Effector memory CD4-positive, alpha-beta T cell (primary cell): ENCODE measurements at places on chromosomes 6 and 20.
A peak's percentile ranks its signal among the peaks of the same experiment; 100 is the strongest.

- H3K27ac ChIP-seq: no peak overlapping the region
- H3K4me1 ChIP-seq: no peaks in the 10 kb centered on the region
- no peak overlapping the region for H3K4me3 ChIP-seq
- no peak for DNase-seq
- no peaks in the 10 kb centered on the region for H3K36me3 ChIP-seq
Observed at GRCh38 chr6:3423439-3424184, 33.2 kb downstream of the SLC22A23 start.

GRCh38 chr6:10976571-10976970 lies 67.5 kb downstream of the ELOVL2 start:
- H3K27ac ChIP-seq: no peak overlapping the region
- no peaks in the 10 kb centered on the region for H3K36me3 ChIP-seq
- no peaks in the 10 kb centered on the region for H3K27me3 ChIP-seq
- DNase-seq: no peak
- no peaks in the 10 kb centered on the region for H3K4me1 ChIP-seq

DNA sequence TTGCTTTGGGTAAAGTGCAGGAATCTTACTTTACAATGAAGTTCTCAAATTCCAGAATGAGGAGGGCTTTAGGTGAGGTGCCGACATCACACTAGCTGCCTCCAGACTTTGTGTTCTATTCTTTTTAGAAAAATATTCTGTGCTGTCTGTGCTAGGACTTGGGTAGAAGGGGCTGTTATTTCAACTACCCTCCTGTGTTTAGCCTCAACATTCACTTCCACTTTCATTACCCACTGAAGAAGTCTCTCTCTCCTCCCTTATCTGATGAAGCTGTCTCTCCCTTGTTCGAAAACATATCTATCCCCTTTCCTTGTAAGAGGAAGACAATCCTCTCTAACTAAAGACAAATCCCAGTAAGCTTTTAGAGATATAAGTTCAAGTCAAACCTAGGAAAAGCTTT lies 25.0 kb upstream of the BRPF3 start:
- H3K4me1 ChIP-seq: no peaks in the 10 kb centered on the region
- no peaks in the 10 kb centered on the region for H3K27me3 ChIP-seq
- no peak overlapping the region for H3K4me3 ChIP-seq

GRCh38 chr6:97958134-97958533 lies 675.1 kb upstream of the MMS22L start:
- no peaks in the 10 kb centered on the region for H3K27me3 ChIP-seq
- H3K36me3 ChIP-seq: no peaks in the 10 kb centered on the region
- H3K4me3 ChIP-seq: no peak overlapping the region
- DNase-seq: no peak

DNA sequence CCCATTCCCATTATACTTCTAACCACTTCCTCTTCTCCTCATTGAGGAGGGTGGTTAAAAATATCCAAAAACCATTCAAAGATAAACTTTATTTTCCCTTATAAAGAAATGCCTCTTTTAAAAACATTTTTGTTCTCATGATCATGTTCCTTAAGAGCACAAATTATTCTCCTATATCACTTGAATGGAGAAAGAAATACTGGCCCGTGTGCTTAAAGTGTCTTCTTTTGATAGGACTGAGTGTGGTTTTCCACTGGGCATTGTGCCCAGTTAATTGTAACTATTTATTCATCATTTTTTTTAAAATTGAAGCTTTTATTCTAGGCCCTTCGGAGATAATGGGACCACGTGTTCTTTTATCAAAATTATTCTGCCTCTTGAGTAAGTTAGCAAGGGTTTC lies 871.5 kb downstream of the QKI start:
- H3K27ac ChIP-seq: no peak overlapping the region
- H3K4me3 ChIP-seq: no peak overlapping the region
- no peaks in the 10 kb centered on the region for H3K36me3 ChIP-seq
- no peak for DNase-seq
- H3K4me1 ChIP-seq: no peaks in the 10 kb centered on the region

DNA sequence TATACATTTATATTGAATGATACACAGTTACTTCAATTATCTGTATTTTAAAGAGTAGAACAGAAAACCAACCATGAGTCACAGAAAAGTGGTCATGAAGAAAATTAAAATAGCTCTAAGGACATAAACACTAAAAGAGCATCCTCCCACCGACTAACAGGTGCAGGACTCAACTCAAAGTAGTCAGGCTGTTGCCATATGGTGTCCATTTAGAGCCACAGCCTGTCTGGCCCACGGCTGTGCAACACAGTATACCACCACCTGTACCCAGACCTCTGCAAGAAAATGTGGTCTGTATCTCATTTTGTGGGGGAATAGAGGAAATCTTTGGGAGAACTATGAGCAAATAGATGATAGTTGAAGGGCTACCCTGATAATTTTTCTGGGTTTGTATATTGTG lies 449.8 kb upstream of the RNF217 start:
- no peak for DNase-seq
- H3K27me3 ChIP-seq: no peaks in the 10 kb centered on the region
- no peak overlapping the region for H3K4me3 ChIP-seq

GRCh38 chr6:114824409-114824808 lies 481.6 kb upstream of the HS3ST5 start:
- H3K4me3 ChIP-seq: no peak overlapping the region
- H3K36me3 ChIP-seq: no peaks in the 10 kb centered on the region

GRCh38 chr6:158715330-158716311 lies 65.8 kb downstream of the SYTL3 start:
- H3K36me3 ChIP-seq: peaks cover 14% of the 10 kb centered on the region
- no peak for DNase-seq
- no peaks in the 10 kb centered on the region for H3K27me3 ChIP-seq
- H3K27ac ChIP-seq: no peak overlapping the region

GRCh38 chr6:43968110-43968965 lies 158.9 kb downstream of the MRPL14 start:
- H3K4me1 ChIP-seq: no peaks in the 10 kb centered on the region
- no peak for DNase-seq
- H3K4me3 ChIP-seq: no peak overlapping the region
- H3K27me3 ChIP-seq: no peaks in the 10 kb centered on the region

GRCh38 chr6:169866668-169867521 lies 115.5 kb downstream of the ERMARD start:
- no peak overlapping the region for H3K4me3 ChIP-seq
- H3K4me1 ChIP-seq: no peaks in the 10 kb centered on the region
- H3K27ac ChIP-seq: no peak overlapping the region
- DNase-seq: no peak

GRCh38 chr6:47254906-47255305 lies 54.8 kb downstream of the TNFRSF21 start:
- H3K4me3 ChIP-seq: no peak overlapping the region
- DNase-seq: no peak
- H3K36me3 ChIP-seq: no peaks in the 10 kb centered on the region
- H3K4me1 ChIP-seq: no peaks in the 10 kb centered on the region
- H3K27me3 ChIP-seq: no peaks in the 10 kb centered on the region

GRCh38 chr6:111573131-111573883 lies 32.4 kb downstream of the TRAF3IP2 start:
- no peak for DNase-seq
- H3K36me3 ChIP-seq: peaks cover 16% of the 10 kb centered on the region
- no peak overlapping the region for H3K27ac ChIP-seq

GRCh38 chr20:41425180-41425884 lies 58.7 kb upstream of the EMILIN3 start:
- no peaks in the 10 kb centered on the region for H3K4me1 ChIP-seq

GRCh38 chr6:31525553-31525931 lies 3.2 kb upstream of the MCCD1 start:
- H3K36me3 ChIP-seq: peaks cover 10% of the 10 kb centered on the region
- no peaks in the 10 kb centered on the region for H3K27me3 ChIP-seq
- H3K4me1 ChIP-seq: no peaks in the 10 kb centered on the region
- DNase-seq: no peak
- H3K27ac ChIP-seq: no peak overlapping the region
- H3K4me3 ChIP-seq: no peak overlapping the region

GRCh38 chr20:59398537-59399205 lies 98.3 kb downstream of the EDN3 start:
- no peak overlapping the region for H3K27ac ChIP-seq
- peaks cover 5% of the 10 kb centered on the region for H3K27me3 ChIP-seq
- H3K4me1 ChIP-seq: peaks cover 12% of the 10 kb centered on the region
- no peak overlapping the region for H3K4me3 ChIP-seq
- DNase-seq: no peak

DNA sequence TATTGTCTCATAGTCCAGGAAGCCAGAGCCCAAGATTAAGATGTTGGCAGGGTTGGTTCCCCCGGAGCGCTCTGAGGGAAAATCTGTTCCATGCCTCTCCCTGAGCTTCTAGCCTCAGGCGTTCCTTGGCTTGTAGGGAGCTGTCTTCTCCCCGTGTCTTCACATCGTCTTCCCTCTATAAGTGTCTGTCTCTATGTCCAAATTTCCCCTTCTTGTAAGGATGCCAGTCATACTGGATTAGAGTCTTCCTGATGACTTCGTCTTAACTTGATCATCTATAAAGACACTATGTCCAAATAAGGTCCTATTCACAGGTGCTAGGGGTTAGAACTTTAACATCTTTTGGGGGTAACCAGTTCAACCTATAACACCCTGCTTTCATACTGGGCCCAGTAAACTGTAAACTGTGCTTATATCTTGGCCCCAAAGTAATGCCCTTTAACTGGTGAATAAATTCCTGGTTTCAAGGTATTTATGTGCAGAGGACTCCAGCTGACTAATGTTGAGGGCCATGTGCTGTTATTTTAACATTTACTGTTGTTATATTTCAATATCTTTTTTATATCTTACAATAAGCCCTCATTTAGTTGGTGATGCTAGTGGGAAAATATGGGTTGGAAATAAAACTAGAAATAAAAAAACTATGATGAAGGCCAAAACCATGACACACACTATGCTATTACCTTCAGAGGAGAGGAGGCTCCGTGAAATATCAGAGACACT lies 101.7 kb upstream of the IYD start:
- no peaks in the 10 kb centered on the region for H3K36me3 ChIP-seq
- H3K27ac ChIP-seq: no peak overlapping the region
- H3K4me1 ChIP-seq: no peaks in the 10 kb centered on the region
- no peak overlapping the region for H3K4me3 ChIP-seq
- no peak for DNase-seq

- H3K27ac ChIP-seq: no peak overlapping the region
- DNase-seq: no peak
- H3K4me1 ChIP-seq: no peaks in the 10 kb centered on the region
- no peak overlapping the region for H3K4me3 ChIP-seq
- no peaks in the 10 kb centered on the region for H3K36me3 ChIP-seq
Observed at GRCh38 chr6:23964865-23965264, 161.2 kb upstream of the NRSN1 start.

GRCh38 chr6:127345521-127345920 lies 2.1 kb upstream of the ECHDC1 start:
- H3K36me3 ChIP-seq: no peaks in the 10 kb centered on the region
- no peak overlapping the region for H3K4me3 ChIP-seq
- no peak overlapping the region for H3K27ac ChIP-seq
- H3K4me1 ChIP-seq: peaks cover 13% of the 10 kb centered on the region
- H3K27me3 ChIP-seq: no peaks in the 10 kb centered on the region

GRCh38 chr6:36594816-36595643 lies 868 bp downstream of the SRSF3 start:
- peak; percentile 32 for DNase-seq
- H3K4me3 ChIP-seq: peak overlapping the region; percentile 71
- peaks cover 36% of the 10 kb centered on the region for H3K4me1 ChIP-seq
- H3K27me3 ChIP-seq: no peaks in the 10 kb centered on the region
- H3K36me3 ChIP-seq: peaks cover 37% of the 10 kb centered on the region

DNA sequence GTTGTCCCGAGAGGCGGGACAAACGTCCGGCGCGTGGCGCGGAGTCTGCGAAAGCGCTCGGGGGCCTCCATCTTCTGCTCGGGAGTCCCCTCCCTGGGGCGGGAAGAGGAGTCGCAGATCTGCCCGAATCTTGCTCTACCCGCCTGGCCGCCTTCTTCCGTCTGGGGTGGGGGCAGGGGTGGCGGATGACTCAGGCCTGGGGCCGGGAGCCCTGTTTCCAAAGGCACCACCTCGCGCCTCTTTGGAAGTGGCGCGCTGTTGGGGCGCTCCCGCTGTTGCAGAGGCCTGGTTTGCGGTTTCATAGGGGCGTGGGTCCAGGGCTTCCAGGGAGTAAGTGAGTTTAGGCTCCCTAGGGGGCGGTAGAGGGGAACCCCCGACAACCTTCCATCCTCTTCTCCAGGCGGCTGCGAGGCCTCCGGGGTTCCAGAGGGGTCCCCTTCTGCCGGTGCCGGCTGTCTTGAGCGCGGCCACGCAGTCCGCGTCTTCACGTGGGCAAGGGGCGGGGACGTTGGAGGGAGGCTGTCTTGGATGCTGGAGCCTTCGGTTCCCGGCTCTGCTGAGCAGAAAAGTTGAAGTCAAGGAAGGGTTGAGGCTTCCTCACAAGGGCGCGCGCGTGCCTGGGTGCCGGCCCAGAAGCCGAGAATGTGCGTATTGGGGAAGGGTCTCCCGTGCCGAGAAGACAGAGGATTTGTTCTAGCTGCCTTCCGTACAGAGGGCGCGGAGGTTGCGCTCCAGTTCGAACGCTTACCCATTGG lies 2.6 kb upstream of the TFAP2C start:
- H3K27me3 ChIP-seq: peaks cover 12% of the 10 kb centered on the region
- no peak overlapping the region for H3K4me3 ChIP-seq
- H3K4me1 ChIP-seq: peaks cover 10% of the 10 kb centered on the region
- no peak overlapping the region for H3K27ac ChIP-seq

GRCh38 chr20:5967469-5967868 lies 17.0 kb downstream of the MCM8 start:
- no peak overlapping the region for H3K27ac ChIP-seq
- no peaks in the 10 kb centered on the region for H3K36me3 ChIP-seq
- no peaks in the 10 kb centered on the region for H3K27me3 ChIP-seq
- no peak for DNase-seq

DNA sequence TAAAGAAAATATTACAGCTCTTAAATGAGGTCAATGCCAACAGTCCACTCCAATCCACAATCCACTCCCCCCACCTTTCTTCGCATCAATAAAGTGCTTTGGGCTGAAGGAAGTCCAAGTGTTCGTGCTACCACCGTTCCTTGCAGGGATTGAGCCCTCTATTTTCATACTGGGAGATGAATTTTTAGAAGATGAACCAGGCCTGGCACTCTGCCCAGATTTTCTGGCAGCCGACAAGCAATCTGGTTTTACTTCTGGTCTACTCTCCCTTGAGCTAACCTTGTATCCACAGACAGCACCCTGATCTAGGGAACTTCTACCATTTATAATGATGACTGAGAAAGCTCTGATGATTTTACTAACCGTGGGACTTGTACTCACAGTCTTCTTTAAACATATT lies 72.3 kb downstream of the BTBD9 start:
- H3K4me3 ChIP-seq: no peak overlapping the region
- H3K36me3 ChIP-seq: peaks cover 4% of the 10 kb centered on the region
- no peak overlapping the region for H3K27ac ChIP-seq
- H3K4me1 ChIP-seq: no peaks in the 10 kb centered on the region

- no peak for DNase-seq
- H3K4me1 ChIP-seq: no peaks in the 10 kb centered on the region
- no peaks in the 10 kb centered on the region for H3K27me3 ChIP-seq
Observed at GRCh38 chr20:50674138-50674825, 17.1 kb downstream of the RIPOR3 start.

- H3K36me3 ChIP-seq: no peaks in the 10 kb centered on the region
- H3K27ac ChIP-seq: no peak overlapping the region
- H3K4me3 ChIP-seq: no peak overlapping the region
- DNase-seq: no peak
- no peaks in the 10 kb centered on the region for H3K27me3 ChIP-seq
- H3K4me1 ChIP-seq: no peaks in the 10 kb centered on the region
Observed at GRCh38 chr6:163750431-163751031, 336.0 kb downstream of the QKI start.

GRCh38 chr6:106976270-106976669 lies 1.7 kb upstream of the CD24 start:
- H3K27me3 ChIP-seq: peaks cover 23% of the 10 kb centered on the region
- no peak overlapping the region for H3K4me3 ChIP-seq
- no peaks in the 10 kb centered on the region for H3K36me3 ChIP-seq
- H3K27ac ChIP-seq: no peak overlapping the region
- H3K4me1 ChIP-seq: peaks cover 17% of the 10 kb centered on the region
